Thyroid gland (tissue), 4 donors: ENCODE measurements at places on chromosomes 4 and X. TPM values are rescaled to one million over a fixed set of nuclear protein-coding genes. Genes with fewer than 3 reads are reported as not detected.

The DKK2 gene
- total RNA-seq: 1.0 TPM

The PGK1 gene
- 220 TPM for total RNA-seq

The LDB2 gene
- 19.9 TPM for total RNA-seq

DNA sequence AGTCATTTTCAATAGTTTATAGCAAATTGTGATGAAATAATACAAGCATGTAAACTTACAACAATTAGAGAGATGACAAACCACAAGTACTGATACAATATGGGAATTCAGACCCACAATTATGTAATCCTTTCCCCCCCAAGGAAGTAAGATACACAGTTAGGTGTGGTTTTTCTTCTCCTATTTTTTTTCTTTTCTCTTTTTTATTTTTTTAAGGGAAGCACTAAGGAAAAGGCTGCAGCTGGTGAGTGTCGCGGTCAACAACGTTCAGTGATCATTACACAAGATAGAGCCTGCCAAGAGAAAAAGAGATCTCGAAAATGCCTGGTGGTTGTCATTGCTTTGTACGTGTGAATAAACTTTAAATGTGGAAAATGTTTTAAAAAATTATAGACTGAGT, 9.8 kb downstream of the NDNF start:
- no peak for DNase-seq

GRCh38 chrX:152926923-152927322, 29.1 kb downstream of the ZNF185 start:
- DNase-seq: no peak

DNA sequence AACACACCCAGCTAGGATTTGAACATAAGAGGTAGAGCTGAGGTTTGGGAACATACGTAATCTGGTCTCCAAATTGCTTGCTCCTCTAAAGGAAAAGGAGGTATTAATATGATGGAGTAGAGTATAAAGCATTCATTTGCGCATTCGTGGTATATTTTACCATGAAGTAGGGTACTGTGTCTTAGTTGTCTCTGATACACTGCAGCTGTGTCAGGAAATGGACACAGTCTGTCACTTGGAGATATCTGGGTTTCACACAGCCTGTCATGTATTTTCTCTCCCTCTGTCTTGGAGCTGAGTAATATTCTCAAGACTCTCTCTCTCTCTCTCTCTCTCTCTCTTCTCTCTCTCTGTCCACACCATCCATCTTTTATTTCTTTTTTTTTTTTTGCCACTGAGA, 274.8 kb upstream of the UGT8 start:
- no peak for DNase-seq
